ENCODE measurements at places on chromosomes 1 and 21.

GRCh38 chr1:168603501-168604110 is 27.2 kb downstream of the XCL1 start:
- peak; percentile 80 for DNase-seq

DNA sequence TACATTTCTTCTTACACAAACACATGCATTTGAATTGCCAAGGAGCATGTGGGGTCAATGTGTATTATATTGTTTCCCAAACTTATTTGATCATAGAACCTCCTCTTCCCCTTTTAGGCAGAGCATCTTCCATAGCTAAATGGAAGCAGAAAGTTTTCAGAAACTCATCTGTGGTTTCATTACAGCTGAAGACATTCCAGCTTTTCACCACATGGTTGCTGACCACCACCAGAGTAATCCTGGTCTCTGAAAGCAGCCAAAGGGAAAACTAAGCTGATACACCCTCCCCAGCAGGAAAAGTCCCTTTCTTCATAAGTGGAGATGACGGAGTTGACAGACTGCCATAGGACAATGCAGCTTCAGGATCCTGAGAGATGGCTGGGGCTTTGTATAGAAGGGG is 30.2 kb upstream of the OTUD3 start:
- no peak for DNase-seq

DNA sequence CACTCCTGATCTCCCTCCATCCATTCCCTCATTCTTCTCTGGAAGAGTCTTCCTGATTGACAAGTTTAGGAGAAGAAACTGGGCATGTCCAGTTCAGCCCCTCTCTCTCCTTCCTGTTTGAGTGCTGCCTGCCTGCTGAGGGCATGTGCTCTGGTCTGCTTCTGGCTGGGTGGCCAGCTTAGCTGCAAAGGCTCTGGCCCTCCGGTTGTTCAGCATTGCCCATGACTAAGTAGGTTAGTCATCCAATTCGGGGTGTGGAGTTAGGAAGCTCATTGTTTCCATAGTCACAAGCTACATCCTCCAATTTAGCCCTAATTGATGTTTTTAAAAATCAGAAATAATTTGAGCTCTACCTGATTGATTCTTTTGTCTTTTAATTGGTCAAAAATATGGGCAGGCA is 25.6 kb upstream of the PLA2G2E start:
- no peak for DNase-seq

DNA sequence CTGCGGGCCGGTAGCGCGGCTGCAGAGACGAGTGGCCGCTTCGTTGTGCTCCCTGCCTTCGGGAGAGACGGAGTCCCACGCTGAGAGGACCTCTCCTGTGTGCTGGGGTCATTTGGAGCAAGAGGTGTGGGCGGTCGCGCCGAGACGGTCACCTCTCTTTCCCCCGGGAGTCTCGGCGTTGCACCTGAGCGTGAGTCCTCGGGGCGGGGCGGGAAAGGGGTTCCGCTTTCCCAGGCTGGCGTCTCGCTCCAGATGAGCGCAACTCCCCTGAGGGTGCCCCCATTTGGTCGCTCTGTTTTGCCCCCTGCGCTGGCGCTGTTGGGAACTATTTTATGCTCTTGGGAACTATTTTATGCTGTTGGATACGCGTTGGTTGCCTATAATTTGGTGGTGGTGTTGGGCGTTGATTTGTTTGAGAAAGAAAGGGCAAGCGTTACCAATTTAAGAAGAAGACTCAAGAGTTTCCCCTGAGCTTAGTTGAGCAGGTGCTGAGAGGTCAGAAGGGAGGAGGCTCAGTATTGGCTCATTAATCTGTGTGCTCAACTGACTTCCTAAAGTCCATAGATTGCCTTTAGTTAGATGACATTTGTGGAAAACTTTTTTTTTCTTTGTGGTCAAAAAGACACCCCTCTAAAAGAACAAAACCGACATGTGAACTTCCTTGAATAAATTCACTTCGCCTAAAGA is 683 bp downstream of the LRRC8B start:
- no peak for DNase-seq

GRCh38 chr21:17406202-17406601 is 106.6 kb upstream of the CXADR start:
- no peak for DNase-seq

- no peak for DNase-seq
These were observed 54.1 kb downstream of the PALMD start for GRCh38 chr1:99700020-99700419.

GRCh38 chr1:78145105-78145580 is 99.4 kb downstream of the GIPC2 start:
- DNase-seq, result peak; percentile 61

GRCh38 chr1:179015396-179015795 is 10.3 kb upstream of the FAM20B start:
- no peak for DNase-seq

- no peak for DNase-seq
These were observed 29.9 kb upstream of the SLC44A3 start for GRCh38 chr1:94790246-94790645.

DNA sequence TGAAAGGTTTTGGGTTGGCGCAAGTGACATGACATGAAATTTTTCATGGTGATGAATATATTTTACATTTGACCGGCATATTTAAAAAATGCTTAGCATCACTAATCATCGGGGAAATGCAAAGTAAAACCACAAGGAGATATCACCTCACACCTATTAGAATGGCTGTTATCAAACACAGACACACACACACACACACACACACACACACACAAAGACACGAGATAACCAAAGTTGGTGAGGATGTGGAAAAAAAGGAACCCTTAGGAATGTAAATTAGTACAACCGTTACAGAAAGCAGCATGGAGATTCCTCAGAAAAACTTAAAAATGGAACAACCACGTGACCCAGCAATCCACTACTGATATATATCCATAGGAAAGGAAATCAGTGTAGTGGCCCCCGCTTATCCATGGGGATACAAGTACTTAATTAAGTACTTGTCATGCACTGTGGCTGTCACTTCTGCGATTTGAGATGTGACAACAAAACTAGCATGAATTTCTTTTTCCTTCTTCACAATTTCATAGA is 15.9 kb upstream of the PRELP start:
- no peak for DNase-seq

GRCh38 chr1:224743608-224744164 is 127.6 kb downstream of the CNIH3 start:
- no peak for DNase-seq

All from mucosa of gallbladder (tissue), 1 donor.